NCI-H1092 treated with DMSO at 0.1 percent for 48 hours (cell line): ENCODE measurements at places on chromosomes 4 and X.

- no peak for DNase-seq
Observed at GRCh38 chr4:176593943-176594342, 198.8 kb downstream of the VEGFC start.

- no peak for DNase-seq
Observed at GRCh38 chr4:8896071-8896470, 24.4 kb upstream of the HMX1 start.

- peak; percentile 2 for DNase-seq
Observed at GRCh38 chr4:52595001-52595400, 64.1 kb downstream of the USP46 start.

GRCh38 chrX:75623535-75623934 lies 100.7 kb upstream of the ZDHHC15 start:
- no peak for DNase-seq

DNA sequence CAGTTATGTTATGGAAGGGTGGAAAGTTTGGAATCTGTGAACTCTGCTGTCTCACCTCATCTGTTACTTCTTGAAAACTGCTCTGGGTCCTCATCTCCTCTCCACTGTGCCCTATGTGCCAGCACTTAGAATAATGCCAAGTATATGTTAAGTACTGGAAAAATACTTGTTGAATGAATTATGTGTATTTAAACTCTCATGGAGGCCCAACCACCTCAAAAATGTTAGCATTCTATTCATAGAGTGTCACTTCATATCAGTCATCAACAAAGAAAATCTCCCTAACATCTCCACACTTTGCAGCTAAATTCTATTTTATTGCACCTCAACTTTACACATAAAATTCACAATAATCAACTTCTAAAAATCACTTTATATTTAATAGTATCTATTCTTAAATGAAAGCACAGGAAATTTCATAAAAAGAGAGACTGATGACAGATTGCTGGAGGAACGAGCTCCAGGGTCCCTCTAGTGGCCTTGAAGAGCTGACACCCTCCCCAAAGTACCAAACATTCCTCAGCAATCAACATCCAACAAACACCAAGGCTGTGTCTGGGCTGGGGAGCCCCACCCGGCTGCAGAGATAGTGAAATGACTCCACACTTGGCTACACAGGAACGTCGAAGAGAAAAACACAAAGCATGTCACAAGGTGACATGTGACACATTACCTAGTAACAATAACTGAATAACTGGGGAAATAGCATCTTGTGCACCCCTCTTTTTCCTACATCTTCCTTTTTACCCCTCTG lies 45.8 kb downstream of the SLC39A8 start:
- peak; percentile 15 for DNase-seq

DNA sequence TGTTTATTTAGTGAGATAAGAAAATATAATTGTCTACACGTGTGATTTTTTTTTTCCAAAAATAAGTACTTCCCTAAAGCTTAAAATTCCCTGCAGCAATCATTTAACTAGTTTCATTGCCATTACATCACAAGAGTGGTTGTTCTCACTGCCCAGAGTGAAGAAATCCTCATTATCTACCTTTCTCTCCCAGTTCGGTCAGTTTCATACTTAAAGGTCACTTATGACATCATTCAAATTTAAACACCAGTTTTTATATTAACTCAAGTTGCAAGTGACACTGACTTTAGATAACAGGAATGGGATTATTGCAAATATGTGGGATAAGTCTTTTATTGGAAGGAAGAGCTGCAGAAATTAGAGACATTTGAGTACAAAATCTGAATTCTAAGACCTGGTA lies 1699.8 kb upstream of the IGFBP7 start:
- DNase-seq, result no peak

GRCh38 chr4:89784686-89785231 lies 52.2 kb downstream of the SNCA start:
- DNase-seq, result no peak

GRCh38 chrX:22220941-22221340 lies 51.8 kb upstream of the CBLL2 start:
- no peak for DNase-seq

DNA sequence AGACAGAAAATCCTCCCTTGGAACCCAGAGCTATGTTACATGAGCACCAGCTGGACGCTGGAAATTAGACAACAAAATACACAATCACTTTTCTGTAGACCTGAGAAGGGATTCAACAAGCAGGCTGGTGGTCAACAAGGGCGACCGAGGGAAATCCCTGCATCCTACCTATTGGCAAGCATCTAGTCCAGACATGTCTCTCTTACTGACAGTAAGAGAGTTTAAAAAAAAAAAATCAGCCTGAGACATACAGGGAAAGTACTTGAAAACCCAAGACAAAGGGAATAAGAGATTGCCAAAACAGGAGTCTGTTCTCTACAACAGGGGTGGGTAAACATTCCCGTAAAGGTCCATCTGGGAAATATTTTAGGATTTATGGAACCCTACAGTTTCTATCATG lies 108.0 kb downstream of the KDR start:
- DNase-seq, result no peak

- DNase-seq, result no peak
Observed at GRCh38 chrX:11588097-11588496, 77.6 kb downstream of the ARHGAP6 start.

DNA sequence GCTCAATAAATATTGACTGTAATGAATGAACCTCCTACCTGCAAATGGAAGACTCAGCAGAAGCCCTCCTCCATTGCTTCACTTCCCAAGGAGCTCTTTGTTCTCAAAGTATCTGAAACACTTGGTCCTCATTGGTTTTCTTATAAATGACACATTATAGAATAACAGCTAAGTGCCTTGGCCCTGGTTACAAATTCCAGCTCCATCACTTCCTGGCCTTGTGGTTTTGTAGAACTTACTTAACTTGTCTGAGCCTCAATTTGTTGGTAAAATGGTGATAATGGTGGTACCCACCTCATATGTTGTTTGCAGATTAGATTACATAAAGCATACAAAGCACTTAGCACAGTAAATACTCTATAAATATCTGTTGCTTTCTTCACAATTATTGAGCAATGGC lies 25.2 kb upstream of the SMIM20 start:
- no peak for DNase-seq

- no peak for DNase-seq
Observed at GRCh38 chr4:91220315-91220714, 1083.5 kb upstream of the GRID2 start.

- no peak for DNase-seq
Observed at GRCh38 chr4:24468071-24468470, 116.3 kb downstream of the DHX15 start.

DNA sequence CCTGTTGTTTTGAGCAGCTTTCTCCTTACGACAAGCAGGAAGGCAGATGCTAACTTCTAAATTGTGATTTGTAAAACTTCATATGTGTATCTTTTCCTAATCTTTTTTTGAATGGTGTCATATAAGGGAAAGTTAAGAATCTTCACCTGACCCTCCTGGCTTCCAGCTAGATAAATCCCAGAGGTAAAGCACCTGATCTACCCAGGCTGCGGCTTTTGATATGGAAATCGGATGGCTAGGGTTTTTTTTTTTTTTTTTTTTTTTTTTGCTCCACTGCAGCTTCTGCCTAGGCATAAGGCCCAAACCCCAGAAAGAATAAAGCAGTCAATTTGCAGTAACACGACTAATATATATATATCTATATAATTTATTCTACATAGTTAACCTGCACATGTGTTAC lies 10.0 kb downstream of the MAB21L2 start:
- DNase-seq, result no peak

- DNase-seq, result no peak
Observed at GRCh38 chr4:128031756-128032384, 29.2 kb upstream of the LARP1B start.

GRCh38 chrX:108366644-108367406 lies 71.4 kb downstream of the COL4A6 start:
- DNase-seq, result no peak

DNA sequence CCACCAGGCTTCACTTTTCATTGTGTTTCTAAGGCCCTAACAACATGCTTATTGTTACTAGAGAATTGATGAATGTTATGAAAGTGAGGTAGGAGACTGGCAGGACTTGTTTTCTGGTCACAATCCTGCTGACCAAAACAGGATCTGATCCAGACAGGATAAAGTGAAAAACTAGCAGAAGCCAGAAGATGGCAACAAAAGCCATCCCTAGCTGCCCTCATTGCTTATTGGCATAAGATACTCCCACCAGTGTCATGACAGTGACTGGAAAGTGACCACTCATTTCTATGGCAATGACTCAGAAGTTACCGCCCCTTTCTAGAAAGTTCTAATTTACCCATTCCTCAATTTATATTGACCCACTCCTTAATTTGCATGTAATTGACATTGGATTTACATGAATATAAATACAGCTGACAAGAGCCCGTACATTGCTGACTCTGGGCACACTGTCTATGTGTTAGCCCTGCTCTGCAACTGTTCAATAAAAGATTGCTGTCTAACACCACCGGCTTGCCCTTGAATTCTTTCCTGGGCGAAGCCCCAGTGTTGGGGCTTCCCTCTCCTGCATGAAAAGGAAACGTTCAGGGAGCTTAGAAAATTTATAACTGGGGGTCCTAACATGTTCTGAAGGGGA lies 30.0 kb upstream of the FGG start:
- no peak for DNase-seq

DNA sequence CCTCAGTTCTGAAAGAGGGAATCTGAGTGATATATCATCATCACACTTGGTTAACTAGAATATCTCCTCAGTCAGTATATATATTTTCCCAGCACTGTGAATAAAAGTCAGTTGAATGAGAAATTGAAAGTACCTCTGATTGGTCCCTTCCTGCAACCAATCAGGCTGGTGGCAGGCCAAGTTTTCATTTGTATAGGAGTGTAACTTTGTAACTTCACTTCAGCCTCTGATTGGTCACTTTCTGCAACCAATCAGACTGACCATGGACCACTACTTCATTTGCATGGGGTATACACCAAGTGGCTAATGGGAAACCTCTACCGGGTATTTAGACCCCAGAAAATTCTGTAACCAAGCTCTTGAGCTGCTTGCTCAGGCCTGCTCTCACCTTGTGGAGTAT lies 2.0 kb upstream of the PGK1 start:
- no peak for DNase-seq

- no peak for DNase-seq
Observed at GRCh38 chrX:41600291-41600690, 88.5 kb upstream of the GPR34 start.

GRCh38 chr4:166493924-166494345 lies 620.9 kb downstream of the TLL1 start:
- DNase-seq, result no peak
